Foreskin melanocyte (primary cell): ENCODE measurements at places on chromosomes 7 and 10.

GRCh38 chr7:19520392-19520791 is 188.4 kb downstream of the POLR1F start:
- DNase-seq, result no peak

- no peak for DNase-seq
Measured at GRCh38 chr7:112587504-112587903, 106.7 kb downstream of the LSMEM1 start.

- DNase-seq, result no peak
Measured at GRCh38 chr7:117389871-117390270, 37.4 kb downstream of the ASZ1 start.

DNA sequence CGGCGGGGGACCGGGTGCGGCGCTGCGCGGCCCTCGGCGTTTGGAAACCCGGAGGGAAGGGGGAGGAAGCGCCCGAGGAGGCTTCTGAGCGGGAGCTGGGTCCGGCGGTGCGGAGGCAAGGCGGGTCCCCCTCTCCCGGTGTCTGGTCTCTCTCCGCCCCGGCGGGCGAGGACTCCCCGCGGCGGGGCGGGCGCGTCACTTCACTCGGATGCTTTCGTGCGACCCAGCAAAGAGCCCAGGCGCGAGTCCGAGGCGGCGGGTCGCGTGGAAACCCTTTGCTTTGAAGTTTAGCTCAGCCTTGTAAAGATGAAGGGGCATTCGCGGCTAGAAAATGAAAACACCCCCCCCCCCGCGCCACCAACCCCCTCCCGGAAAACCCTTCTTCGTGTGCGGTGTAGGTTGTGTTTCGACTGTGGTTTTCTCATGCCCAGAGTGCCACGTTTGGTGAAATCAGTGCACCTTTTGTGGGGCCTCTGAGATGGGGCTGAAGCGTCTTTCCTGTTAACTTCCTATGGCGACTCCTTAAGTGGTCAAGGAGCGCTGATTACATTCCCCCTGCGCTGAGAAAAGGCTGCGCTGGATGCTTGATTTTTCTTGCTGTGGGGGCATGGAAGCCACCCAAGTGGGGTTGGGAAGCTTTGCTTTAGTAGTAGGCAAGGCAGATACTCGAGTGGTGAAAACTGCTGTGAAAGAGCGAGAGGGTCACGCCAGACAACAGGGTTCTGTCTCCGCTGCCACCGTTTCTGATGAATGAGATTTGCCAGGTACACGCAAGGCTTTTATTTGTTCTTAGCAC is 876 bp downstream of the GNAI1 start:
- DNase-seq, result no peak

- DNase-seq, result no peak
Measured at GRCh38 chr7:16045296-16045695, 358.8 kb upstream of the MEOX2 start.

- no peak for DNase-seq
Measured at GRCh38 chr10:17219024-17219423, 9.0 kb upstream of the VIM start.

DNA sequence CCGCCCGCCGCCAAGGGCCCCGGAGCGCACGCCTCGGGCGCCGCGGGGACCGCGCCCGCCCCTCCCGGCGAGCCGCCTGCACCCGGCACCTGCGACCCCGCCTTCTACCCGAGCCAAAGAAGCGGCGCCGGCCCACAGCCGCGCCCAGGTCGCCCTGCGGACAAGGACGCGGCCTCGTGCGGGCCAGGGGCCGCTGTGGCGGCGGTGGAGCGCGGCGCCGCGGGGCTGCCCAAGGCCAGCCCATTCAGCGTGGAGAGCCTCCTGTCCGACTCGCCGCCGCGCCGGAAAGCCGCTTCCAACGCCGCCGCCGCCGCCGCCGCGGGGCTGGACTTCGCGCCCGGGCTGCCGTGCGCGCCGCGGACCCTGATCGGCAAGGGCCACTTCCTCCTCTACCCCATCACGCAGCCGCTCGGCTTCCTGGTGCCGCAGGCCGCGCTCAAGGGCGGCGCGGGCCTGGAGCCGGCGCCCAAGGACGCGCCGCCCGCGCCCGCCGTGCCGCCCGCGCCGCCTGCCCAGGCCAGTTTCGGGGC is 3.5 kb downstream of the UNCX start:
- DNase-seq, result no peak

- no peak for DNase-seq
Measured at GRCh38 chr7:4266270-4267040, 415.6 kb upstream of the FOXK1 start.

DNA sequence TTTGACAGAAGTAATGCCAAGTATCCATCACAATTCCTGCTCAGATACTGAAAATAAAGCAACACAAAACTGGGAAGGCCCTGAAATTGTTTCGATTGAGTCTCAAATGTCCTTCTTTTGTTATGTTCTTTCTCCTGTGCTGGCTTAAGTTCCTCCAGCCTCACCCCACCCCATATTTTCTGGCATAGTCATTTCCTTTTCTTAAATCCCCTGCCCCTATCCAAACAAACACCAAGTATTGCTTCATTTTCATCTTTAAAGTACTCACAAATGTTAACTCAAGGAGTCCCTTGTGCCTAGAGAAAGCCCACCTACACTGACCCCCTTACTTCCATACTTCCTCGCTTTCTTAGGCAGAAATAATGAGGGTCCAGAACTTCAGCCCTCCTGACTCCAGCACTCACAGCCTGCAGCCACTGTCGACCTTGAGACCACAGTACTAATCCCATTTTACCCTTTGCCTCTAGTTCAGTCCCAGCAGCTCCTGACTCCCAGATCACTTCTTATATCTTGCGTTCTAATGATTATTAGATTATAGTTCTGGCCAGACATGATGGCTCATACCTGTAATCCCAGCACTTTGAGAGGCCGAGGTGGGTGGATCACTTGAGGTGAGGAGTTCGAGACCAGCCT is 73.2 kb upstream of the ST8SIA6 start:
- DNase-seq, result no peak

GRCh38 chr7:129970816-129971215 is 18.1 kb upstream of the UBE2H start:
- DNase-seq, result no peak

DNA sequence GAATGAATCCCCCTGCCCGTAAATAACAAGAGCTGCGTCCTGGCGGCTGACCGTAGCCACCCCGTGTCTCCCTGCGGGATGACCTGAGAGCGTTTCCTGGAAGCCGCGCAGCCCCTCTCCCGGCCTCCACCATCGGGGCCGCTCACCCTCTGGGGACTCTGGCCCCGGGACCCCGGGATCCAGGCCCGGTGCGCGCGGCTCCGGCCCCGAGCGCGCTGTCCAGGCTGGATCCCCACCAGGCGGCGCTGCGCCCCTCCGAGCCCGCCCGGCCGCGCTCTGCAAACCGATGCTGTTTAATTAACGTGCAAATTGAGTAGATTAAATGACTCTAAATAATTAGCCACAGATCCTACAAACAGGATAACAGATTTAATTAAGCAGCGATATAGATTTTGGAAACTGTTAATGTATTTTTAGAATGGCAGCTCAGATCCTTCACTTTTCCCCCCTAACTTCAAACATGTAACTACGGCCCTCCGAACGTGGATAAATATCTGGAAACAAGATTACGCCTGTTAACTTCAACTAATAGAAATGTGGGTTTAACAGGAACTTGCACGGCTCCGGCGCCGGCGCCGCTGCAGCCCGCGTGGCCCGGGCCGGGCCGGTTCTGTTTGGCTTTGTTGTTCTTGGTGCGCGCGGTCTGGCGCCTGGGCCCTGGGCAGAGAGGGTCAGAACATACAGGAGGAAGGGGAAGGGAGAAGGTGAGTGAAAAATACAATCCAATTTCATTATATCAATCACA is 7.1 kb upstream of the UNCX start:
- no peak for DNase-seq

DNA sequence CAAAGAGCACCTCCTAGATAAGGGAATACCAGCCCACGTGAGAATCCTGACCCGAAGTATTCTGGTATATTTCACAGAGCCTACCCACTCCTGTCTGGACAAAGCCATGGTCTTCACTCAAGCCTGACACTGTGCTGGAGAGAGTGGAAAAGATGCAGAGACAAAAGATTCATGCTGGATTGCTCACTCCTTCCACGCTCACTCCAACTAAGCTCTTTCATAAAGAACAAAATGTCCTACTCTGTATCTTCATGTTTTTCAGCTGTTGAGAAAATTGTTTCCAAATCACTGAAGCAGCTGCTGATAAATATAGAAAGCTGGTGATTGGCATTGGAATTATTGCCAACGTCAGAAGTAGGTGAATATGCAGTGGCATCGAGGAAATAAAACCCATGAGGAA is 106.0 kb downstream of the ABLIM1 start:
- DNase-seq, result no peak

- no peak for DNase-seq
Measured at GRCh38 chr10:16942381-16943078, 125.3 kb upstream of the RSU1 start.

DNA sequence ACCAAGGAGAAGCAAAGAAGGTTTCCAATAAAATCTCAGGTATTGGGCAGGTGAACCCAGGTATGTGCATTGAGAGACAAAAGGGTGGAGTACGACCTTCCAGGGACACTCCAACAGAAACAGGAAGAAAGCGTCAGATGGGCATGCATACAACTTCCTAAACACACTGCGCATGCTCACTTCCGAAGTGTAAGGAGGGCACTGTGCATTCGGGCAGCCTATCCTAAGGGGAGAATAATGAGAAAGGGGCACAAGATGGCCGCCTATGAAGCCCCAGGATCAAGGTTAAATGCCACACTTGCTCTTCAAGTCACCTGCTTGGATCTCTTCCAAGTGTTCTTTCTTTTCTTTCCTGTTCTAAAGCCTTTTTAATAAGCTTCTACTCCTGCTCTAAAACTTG is 39.4 kb upstream of the PRSS1 start:
- no peak for DNase-seq

- DNase-seq, result no peak
Measured at GRCh38 chr10:36367362-36367761, 725.3 kb upstream of the FZD8 start.

DNA sequence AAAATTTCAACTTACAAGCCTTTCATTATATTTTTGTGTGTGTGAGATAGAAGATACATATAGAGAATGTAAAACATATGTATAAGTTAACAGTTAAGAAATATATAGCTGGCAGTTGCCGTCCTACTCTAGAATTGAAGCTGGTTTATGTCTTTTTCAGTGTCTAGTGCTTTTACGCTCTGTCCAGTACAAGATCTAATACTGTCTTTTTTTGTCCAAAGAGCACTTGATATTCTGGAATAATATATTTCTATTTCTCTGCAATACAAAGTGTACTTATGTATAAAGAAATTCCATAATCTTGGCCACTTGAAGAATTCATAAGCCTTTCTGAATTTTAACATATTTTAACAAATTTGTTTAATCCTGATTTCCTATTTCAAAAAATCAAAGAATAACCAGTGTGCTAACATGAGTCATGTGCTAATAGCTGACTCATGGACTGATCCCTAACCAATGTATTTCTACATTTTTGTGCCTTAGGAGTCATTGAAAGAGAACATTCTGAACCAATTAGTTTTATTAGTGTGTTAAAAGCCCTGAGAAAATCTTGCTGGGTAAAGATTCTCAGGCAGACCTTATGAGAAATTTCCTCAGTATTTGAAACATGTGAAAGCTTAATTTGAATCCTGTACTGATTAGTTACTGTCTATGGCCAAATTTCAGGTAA is 73.2 kb upstream of the CCAR1 start:
- DNase-seq, result peak; percentile 56

- no peak for DNase-seq
Measured at GRCh38 chr7:142865766-142866165, 10.9 kb downstream of the EPHB6 start.

DNA sequence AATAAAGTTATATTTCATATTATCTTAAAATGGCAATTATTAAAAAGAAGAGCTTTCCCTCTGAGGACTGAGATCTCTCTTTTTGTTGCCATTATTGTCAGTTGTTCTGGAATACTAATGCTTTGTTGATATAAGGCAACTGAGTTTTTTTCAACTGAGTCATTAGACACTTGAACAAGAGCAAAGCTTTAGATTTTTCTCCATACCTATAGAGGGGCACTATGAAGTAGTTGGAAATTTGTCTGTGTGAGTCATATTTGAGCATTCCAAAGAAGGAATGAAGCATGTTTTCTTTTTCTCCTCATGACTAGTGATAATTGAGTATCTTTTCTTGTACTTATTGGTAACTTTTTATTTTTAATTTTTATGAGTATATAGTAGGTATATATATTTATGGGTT is 24.5 kb downstream of the RPA3 start:
- peak; percentile 40 for DNase-seq

DNA sequence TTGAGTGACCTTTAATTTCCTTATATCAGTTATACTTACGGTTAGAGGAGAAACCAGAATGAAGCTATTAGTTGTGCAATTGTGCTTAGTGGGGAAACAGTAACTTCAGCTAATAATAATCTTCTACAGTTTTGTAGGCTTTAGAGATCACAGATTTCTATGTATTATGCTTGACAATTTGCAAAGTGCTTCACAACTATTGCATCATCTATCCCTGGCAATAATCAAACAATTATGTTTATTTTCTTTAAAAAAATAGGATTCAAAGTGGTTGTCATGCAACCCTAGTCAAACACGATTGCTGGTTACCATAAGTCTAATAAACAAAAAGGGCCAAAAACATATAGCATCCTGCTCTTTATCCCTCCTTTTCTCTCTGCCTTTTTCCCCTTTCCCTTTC is 530.3 kb downstream of the NXPH1 start:
- DNase-seq, result no peak
